ENCODE measurements at places on chromosomes 6 and 20. TPM values are rescaled to one million over a fixed set of nuclear protein-coding genes. Genes with fewer than 3 reads are reported as not detected.

SLC16A10 gene
- total RNA-seq: not detected

CNKSR3 gene
- total RNA-seq: 10.8 TPM

TUBB1 gene
- total RNA-seq: not detected

LY6G5C gene
- 2.4 TPM for total RNA-seq

ALDH8A1 gene
- 0.48 TPM for total RNA-seq

REM1 gene
- 0.38 TPM for total RNA-seq

RSPO3 gene
- not detected for total RNA-seq

PI3 gene
- not detected for total RNA-seq

RAB44 gene
- total RNA-seq: under 0.01 TPM

PSMG4 gene
- 31.8 TPM for total RNA-seq

HIVEP1 gene
- 34.1 TPM for total RNA-seq

TFAP2A gene
- total RNA-seq: not detected

FOXQ1 gene
- total RNA-seq: not detected

SIGLEC1 gene
- not detected for total RNA-seq

IYD gene
- not detected for total RNA-seq

PROKR2 gene
- total RNA-seq: not detected

RTN4IP1 gene
- 4.6 TPM for total RNA-seq

SCUBE3 gene
- total RNA-seq: 1.7 TPM

CPXM1 gene
- 0.19 TPM for total RNA-seq

ELOVL2 gene
- not detected for total RNA-seq

STK35 gene
- 25.1 TPM for total RNA-seq

MYT1 gene
- total RNA-seq: not detected

LST1 gene
- total RNA-seq: 0.48 TPM

OR2B6 gene
- total RNA-seq: not detected

PNPLA1 gene
- total RNA-seq: not detected

SLC32A1 gene
- total RNA-seq: not detected

PCMT1 gene
- 154 TPM for total RNA-seq

TFAP2C gene
- total RNA-seq: not detected

TP53TG5 gene
- not detected for total RNA-seq

FOXS1 gene
- total RNA-seq: 1.3 TPM

C6orf132 gene
- total RNA-seq: 0.65 TPM

Data from vein endothelial cell (primary cell).